ENCODE measurements at places on chromosomes 7 and 10.

DNA sequence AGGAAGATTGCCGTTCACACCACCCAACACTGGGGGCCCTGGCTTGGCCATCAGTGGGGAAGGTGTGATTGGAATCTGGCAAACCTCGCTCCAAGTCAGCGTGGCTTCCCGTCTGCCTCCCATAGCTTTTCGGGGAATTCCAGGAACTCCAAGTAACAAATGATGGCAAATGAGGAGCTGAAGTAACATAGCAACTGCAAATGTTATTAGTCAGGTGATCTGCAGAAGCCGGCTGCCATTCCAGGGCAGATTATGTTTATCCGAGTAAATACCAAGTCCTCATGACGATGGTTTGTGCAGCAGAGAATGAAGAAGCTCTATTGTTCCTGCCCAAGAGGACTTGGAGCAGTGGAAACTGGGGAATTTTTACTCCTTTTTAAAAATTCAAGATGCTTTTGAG is 270.5 kb upstream of the PODXL start:
- no peak for DNase-seq

- DNase-seq: no peak
These were observed 348.4 kb downstream of the GLRX3 start for GRCh38 chr10:130484468-130485180.

DNA sequence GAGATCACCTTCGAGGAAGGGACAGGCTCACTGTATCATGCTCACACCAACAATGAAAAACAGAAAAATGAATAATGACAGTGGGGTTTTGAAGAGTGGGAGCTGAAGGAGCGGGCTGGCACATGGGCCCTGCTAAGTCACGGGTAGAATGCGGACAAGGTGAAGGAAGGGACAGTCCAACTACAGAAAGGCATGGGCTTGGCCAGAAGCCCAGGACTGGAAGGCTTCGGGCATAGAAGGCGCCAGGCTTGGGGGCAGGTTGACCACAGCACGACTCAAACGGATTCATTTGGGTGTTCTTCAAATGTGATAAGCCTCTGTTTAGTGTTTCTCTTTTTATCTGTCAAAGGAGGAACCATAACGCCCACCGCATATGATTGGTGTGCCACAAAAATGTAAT is 509.5 kb downstream of the CCSER2 start:
- DNase-seq: no peak

DNA sequence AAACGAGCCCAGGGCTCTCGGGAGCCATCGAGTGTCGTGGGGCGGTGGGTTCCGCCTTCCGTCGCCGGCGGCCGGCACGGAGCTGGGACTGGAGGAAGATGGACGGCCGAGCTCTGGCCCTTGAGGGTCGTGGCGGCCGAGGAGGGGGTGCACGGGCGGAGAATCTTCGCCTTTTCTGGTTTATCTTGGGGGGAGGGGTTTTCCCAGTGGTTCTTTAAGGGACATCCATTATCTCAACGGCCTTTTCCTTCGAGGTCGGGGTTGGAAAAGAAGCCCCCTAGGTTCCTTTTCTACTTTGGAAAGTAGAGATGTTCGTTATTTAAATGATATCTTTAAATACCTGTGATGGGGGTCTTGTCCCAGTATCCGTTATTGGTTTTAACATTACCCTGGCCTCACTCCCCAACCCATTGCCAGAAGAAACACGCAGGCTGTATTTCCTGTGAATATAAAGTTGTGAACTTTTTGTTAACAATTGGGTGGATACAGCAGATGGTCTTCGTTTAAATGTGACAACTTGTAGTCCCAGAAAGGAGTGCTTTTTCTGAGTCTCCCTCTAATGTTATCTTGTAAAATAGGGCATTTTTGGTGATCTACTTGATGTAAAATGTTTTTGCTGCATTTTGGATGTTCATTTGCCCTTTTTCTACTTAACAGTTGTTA is 765 bp downstream of the CCAR1 start:
- no peak for DNase-seq

- DNase-seq: peak; percentile 38
These were observed 11.5 kb upstream of the NT5C2 start for GRCh38 chr10:103204353-103205255.

DNA sequence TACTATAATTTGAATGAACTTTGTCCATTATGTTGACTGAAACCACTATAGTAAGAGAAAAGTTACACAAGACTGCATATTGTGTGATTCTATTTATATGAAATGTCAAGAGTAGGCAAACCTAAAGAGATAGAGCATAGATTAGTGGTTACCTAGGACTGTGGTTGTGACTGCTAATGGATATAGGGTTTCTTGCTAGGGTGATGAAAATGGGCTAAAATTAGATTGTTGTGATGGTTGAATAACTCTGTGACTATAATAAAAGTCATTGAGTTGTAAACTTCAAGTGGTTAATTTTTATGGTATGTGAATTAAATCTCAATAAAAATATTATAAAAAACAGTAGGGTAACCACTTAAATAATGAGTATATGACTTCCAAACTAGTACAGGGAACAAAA is 142.9 kb upstream of the AHR start:
- DNase-seq: no peak

DNA sequence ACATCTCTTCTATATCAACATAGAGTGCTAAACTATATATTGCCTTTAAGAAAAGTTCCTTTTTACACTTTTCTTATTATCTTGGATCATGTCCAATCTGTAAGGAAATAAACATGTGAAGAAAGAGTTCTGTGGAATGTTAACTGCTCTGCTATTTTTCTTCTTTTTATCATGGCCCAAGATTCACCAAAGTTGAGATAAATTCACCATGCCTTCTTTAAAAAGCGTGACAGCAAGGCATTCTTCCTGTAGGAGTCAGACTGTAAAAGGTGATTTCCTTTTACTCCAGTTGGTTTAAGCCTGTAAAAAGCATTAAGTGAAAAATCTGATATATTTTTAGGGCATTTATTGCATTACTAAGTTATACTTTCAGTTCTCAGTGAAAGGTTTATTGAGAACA is 165.7 kb upstream of the FZD1 start:
- DNase-seq: no peak

Measured in neuronal stem cell (in vitro differentiated cells).